Activated CD4-positive, alpha-beta T cell treated with anti-CD3 and anti-CD28 coated beads, Interleukin-2, amount 10 ng/mL, durations not matched to agents 24 days and 14 days (primary cell): ENCODE measurements at places on chromosomes 12 and 14. TPM values are rescaled to one million over a fixed set of nuclear protein-coding genes. Genes with fewer than 3 reads are reported as not detected.
A peak's percentile ranks its signal among the peaks of the same experiment; 100 is the strongest.

DNA sequence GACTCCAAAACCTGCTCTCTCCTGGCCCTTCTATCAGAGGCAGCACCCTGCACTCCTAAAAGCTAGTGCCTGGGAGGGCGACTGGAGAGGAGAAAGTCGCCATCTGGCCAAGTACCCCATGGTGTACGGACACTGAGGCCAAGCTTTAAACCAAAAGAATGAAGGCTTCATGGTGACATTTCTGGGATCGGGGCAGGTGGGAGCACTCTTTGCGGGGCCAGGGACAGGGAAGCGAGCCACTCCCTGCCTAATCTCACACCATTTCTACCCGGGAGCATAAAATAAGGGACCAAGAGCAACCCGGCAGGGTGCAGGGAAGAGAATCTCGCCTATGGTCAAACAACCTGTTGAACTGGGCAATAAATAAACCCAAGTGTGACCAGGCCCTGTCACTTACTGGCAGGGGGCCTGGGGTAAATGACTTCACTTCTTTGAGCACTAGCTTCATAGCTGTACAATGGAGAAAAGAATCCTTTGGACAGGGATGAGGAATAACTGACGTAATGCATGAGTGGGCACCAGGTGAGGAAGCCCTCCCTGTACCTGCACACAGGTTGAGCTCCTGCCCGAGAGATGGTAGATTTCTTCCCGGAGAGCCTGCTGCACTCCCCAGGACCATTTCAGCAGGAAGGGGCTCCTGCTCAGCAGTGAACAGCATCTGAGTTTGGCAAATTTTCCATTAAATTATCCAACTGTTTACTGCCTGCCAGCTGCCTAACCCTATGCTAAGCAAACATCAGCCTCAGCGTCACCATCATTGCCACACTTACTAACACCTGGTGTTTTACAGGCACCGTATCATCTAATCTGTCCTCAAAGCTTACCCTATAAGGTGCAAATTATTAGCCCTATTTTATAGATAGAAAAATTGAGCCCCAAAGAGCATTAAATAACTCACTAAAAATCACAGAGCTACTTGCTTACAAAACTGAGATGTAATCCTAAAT is 2.0 kb downstream of the SERPINA1 start:
- DNase-seq, result no peak

Gene HOXC12
- total RNA-seq, result not detected in 2 replicates

- no peak for DNase-seq
Observed at GRCh38 chr12:69238589-69239351, 599 bp upstream of the CPSF6 start.

DNA sequence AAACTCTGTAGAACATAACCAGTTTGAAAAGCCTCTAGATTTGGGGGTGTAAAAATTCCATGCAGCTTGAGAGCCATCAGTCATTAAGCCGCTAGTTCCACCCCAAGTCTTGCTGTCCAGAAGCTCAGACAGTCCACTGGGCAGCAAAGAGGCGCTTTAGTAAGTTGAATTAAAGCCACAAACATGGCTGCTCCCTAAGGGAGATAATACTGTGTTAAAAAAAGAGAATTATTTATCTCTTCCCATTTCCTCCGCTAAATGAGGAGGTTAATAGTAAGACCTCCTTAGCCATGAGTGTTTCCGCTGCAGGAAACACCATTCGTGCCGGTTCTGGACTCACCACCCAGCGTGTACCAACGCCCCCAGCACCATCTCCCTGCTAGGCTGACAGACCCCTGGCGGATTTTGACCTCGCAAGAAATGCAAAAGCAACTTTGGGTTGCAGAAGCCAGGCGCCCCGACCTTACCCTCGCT is 536 bp downstream of the TM7SF3 start:
- DNase-seq, result no peak

DNA sequence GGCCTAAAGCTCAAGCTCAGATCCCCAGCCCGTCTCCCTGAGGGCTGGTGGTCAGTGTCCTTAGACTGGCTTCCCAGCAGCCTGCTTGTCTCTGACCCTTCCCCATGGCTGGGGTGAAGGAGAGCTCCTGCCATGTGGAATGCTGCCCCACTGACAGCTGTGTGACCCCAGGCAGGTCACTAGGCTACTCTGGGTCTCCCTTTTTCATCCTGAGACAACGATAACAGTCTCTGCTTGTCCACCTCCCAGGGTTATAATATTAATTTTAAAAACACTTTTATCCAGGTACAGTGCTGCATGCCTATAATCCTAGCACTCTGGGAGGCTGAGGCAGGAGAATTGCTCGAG is 47.3 kb downstream of the SYNE3 start:
- DNase-seq, result no peak

DNA sequence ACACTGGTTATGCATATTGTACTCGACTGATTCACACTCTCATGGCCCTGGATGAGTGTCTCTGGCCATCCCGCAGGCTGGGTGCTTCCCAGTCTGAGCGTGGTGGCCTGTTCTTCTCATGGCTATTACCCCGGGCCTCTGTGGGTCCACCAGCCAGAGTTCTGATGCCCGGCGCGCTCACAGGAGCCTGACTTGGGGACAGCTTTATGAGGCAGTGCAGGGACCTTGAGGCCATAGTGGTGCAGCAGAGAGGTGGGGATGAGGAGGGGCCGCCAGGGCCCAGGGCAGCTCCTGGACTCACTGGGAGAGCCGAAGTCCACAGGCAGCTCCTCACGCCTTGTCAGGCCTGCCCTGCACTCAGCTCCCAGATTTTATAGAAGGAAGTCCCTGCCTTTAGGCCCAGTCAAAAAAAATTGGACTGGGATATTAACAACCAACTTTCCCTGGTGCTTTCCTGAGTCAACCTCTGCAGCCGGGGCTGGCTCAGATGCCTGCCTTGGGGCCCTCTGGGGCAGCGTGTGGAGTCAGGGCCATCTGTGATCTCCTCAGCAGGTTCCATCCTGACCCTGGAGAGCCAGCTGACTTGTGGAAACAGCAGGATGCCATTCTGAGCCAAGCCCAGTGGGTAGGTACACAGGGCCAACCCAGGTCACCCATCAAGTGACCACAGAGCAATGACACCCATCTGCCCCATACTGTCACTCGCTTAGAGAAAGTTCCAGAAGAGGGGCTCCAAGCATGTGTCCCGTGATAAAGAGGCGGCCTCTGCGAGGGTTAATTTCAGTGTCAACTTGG is 89.4 kb upstream of the DIO3 start:
- no peak for DNase-seq

DNA sequence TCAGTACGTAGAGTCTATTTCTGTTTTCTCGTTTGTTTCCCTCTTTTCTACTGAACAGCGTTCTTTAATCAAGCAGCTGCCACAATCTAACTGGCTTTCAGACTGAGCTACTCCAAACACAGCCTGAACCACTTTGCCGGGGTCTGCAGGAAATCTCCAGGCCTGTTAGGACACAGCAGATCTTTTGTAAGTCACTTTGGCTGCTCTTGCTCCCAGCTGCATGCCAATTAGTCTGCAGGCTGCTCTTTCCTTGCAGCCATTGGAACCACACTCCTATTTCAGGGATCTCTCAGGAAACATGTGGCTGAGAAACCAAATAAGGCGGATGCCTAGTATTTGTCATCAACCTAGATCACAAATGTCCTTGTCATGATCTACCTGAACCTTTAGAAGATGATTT is 73.6 kb downstream of the TMTC1 start:
- DNase-seq, result no peak

Gene MYH6
- 0.17 and 0.23 TPM in 2 replicates for total RNA-seq

Gene RFX4
- total RNA-seq, result not detected in 2 replicates

Gene RPS6KL1
- total RNA-seq, result 7.0 and 9.6 TPM in 2 replicates

DNA sequence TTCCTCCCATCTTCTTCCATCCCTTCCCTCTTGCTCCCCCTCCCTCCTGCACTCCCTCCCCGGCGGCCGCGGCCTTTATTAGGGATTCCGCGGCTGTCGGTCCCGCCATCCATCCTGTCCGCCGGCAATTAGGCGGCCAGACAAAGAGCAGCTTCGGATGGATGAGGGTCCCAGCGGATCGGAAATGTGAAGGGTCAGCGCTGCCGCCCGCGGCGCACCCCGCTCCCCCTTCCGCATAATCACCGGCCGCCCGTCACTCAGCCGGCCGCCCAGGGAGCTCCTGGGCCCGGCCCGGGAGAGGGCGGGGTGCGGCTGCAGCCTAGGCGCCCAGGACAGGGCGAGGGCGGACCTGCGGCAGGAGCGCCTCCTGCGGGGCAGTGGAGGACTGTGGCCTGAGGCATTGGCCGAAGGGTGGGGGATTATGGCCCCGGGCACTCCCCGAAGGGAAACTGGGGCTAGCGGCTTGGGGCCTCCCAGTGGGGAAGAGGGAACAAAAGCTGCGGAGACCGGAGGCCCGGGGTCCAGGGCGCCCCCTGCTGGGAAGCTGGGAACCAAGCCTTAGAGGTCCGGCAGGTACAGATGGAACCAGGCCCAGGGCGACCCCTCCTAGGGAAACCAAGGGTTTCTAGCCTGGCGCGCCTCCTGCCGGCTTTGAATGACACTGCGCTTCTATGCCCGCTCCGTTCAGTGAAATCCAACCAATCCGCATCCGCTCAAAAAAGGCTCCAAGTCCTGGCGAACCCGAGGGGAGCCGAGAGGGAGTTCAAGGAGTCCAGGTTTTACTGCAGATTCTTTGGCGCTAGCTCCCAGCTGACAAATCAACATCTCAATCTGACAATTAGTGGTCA is 4.4 kb upstream of the DNAJC22 start:
- peak; percentile 92 for DNase-seq
